Stimulated activated CD4-positive, alpha-beta T cell treated with anti-CD3 and anti-CD28 coated beads, Interleukin-15, amount 100 ng/mL, for 1 hour (primary cell): ENCODE measurements at places on chromosomes 16 and 17.

DNA sequence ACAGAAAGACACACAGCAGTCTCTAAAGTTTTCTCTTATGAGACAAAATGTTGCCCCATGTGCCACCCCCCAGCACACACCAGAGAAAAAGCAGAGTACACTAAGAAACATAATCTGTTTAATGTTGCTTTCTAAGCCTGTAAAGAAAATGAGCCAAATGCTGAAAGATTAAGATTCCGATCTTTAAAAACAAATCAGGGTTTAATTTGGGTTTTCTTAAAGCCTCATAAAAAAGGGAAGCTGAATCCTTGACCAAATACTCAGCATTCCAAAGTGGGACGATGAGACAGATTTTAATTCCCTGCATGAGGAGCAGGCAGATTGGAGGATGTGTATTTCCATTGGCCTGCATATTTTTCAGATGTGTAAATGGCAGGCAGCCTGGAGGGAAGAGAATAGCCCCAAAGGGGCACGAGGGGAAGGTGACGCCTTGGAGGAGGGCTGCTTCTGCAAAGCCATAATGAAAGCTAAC is 118.4 kb downstream of the COPRS start:
- DNase-seq: no peak

DNA sequence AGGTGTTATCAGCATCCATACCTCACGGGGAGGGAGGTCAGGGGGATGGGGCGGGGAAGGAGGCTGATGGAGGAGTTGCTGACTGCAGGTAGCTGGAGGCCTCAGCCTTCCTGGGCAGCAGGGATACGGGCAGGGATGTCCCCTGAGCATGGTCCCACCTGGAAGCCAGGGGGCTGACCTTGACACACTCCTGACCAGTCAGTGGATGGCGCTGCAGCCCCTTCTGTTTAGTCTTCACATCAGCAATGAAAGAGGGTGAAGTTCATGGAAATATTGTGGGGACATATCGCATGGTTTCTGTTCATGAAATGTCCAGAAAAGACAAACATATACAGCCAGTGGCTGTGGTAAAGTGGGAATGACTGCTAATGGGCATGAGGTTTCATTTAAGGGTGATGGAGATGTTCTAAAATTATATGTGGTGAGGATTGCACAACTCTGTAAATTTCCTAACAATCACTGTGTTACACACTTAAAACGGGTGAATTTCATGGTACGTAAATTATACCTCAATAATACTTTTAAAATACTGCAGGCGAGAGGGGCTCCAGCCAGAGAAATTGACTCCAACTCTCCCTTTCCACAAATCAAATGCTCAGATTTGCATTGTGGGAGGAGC is 489.6 kb downstream of the CDH13 start:
- DNase-seq: no peak

- DNase-seq: no peak
Measured at GRCh38 chr17:40411821-40412220, 5.9 kb downstream of the TOP2A start.

DNA sequence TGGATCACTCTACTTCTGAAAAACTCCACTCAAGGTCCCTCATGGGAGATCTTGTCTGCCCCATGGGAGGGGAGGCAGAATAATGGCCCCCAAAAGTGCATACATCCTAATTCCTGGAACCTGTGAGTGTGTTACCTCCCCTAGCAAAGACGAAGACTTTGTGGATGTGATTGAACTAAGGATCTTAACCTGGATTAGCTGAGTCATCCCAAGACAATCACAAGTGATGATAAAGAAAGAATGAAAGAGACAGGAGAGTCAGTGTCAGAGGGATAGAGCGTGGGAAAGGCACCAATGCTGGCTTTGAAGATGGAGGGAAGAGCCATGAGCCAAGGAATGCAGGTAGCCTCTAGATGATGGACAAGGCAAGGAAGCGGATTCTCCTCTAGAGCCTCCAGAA is 374.7 kb upstream of the DYNLRB2 start:
- DNase-seq: no peak

GRCh38 chr17:48479014-48479402 is 49.0 kb upstream of the SKAP1 start:
- DNase-seq: no peak

DNA sequence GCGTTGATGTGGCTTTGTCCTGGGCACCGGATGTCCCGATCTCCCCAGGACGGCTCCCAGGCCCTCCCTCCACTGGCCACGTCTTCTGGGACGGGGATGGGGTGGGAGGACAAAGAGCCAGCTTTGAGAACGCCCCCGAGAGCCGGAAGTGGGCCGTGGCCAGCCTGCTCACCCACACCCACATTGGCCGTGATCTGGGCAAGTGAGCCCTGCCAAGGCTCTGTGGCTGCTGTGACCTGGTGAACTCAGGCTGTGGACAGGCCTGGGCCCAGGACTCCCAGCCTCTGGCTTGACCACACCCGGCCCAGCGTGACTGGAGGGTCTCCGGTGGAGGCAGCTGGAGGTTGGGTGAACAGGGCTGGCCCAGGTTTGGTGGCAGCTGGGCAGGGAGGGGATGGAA is 3.3 kb downstream of the CDH15 start:
- no peak for DNase-seq

DNA sequence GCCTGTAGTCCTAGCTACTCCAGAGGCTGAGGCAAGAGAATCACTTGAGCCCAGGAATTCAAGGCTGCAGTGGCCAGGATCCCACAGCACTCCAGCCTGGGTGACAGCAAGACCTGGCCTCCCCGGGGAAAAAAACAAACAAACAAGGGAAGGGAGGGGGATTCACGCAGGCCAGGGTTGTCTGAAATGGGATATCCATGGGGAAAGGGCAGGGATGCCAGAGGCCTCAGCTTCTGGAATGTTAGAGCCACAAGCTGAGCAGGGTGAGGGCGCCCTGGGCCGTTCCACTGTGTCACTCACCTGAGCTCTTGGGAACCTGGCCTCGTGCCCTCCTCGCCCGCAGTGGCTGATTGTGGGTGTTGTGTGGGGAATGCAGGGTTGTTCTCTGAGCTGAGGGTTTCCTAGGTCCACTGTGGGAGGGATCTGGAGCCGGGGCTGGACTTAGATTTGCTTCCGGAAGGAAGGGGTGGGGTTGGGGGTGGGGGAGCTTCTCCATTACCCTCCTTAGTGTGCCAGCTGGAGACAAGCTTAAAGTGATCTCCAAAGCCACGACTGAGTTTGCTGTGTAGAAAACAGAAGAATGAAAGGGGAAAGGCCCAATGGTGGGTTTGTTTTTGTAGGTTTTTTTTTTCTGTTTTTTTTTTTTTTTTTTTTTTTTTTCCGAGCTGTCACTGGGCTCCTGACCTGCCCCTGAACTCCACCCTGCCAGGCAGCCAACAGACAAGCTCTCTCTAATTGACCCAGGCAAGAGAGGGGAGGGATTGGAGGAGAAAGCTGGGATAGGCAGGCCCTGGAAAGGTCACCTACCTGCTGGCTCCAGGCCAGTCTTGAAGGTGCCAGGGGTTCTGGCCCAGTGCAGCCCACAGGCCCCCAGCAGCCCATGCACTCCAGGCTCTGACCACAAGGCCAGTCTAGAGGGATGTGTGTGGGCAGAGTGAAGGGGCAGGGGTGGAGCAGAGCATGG is at the start of gene SULT1A1:
Gene SULT1A1, minus strand, starts transcription at position 414 of the 964 bp plus-strand sequence. CDS start 1,189 bp downstream, outside the sequence.
- DNase-seq: no peak

DNA sequence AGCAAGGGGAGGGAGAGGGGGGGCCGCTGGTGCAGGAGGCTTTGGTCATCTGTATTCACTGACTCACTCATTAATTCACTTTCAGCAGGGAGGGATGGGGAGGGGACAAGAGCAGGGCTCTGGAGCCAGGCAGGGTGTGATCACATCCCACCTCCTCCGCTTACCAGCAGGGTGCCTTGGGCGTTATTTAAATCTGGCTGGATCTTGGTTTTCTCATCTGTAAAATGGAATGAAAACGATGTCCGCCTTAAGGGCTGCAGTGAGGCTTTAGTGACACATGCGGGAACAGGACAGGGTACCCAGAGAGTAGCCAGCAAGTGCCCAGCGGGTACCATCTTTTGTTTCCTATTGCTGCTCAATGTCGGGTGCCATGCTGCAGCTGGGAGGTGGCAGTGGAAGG is 161.0 kb downstream of the GSG1L start:
- DNase-seq: no peak

- no peak for DNase-seq
Measured at GRCh38 chr17:29163563-29163962, 16.6 kb downstream of the MYO18A start.
